ENCODE measurements at places on chromosomes 6 and 20.

GRCh38 chr20:63194007-63194796 is 21.7 kb downstream of the YTHDF1 start:
- DNase-seq, result no peak

- DNase-seq, result no peak
Observed at GRCh38 chr20:7375905-7376304, 564.4 kb downstream of the HAO1 start.

DNA sequence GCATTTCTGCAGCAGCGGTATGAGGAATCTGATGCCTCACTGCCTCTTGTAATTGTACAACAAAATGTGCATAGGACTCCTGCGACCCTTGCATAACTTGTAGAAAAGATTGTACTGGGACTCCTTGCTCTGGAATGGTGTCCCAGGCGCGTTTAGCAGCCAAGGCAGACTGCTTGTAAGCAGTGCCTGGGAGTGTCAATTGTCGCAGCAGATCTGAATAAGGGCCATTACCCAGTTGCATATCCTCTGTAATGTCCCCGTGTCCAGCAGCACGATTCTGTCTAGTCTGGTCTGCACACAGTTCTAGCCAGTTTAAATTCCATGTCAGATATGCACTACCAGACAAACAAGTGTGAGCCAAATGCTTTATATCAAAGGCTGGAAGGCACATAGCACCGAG is 70.7 kb upstream of the BTN3A2 start:
- DNase-seq, result no peak

DNA sequence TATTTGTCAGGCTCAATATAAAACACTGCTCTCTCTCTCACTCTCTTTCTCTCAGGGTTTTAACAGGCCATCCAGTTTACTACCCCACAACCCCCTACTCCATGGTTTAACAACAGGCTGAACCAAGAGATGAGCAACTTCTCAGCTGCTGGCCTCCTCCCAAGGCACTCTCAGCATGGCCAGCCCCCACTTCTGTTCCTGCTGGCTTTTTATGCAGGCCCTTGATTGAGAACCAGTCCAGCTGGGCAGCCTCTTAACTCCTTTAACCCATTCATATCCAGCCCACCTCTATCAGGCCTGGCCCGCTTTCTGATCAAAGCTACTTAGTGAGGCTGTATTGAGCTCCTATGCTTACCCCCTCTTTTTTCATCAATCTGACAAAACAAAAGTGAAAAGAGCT is 346.8 kb upstream of the POU3F2 start:
- DNase-seq, result no peak

GRCh38 chr20:9550871-9551270 is 36.5 kb downstream of the LAMP5 start:
- DNase-seq, result no peak

DNA sequence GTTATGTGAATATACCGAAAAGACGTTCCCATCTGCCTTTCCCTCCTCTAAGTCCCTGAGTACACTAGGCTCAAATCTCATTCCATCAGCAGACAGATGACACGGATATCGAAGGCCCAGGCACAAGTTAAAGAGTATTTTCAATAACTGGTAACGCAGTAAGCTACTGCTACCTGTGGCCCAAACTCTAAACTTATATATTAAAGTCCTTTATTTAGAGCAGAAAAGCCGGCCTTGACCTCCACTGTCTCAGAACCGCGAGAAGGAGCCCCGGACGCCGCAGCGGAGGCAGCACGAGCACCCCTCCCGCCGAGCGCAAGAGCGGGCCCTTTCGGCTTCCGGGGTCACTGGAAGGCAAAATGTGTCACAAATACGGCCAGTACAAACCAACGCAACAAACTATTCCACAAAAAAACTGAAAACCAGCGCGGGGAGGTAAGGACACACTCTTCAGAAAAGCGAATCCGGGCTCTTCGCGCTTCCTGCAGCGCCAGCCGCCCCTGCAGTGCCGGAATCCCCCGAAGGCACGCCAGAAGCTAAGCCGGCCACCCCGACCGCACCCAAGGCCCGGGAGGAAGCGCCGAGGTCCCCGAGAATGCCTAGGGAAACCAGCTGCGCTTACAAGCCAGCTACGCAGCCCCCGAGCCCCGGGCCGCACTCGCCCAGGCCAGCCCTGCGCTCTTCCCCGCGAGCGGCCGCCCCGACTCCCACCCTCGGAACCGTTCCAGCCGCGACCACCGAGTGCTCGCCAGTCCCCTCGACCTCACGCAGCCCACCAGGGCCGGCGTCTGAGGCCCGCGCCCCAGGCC is 681 bp downstream of the DIDO1 start:
- no peak for DNase-seq
